NCI-H1417 (cell line): ENCODE measurements at places on chromosomes 7 and 10.
A peak's percentile ranks its signal among the peaks of the same experiment; 100 is the strongest.

DNA sequence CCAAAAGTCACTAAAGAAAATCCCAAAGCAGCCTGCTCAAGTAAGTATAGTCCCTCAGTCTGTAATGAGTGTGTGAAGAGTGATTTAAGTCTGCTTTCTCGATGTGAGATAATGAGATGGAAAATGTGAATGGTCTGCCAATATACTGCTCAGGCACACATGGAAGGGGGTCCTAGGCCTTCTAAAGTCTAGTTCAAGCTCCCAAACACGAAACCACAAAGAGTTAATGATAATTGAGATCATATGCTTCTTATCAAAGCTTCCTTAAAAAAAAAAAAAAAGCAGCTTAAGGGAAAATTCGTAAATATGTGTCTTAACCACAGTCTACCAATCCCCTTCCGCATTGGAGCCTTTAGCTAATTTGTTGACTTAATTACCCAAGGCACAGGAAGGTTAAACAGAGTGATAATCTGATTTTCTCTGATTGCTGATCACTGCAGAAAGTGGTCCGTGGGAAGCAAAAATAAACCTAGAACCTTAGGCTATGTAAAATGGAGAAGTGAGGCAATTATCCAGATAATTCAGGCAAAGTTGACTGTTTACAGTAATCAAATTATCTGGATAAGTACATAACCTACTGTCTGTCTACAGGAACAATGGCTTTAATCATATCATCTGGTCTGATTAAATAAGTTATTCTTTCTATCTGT lies 172.9 kb downstream of the MBL2 start:
- DNase-seq: no peak

DNA sequence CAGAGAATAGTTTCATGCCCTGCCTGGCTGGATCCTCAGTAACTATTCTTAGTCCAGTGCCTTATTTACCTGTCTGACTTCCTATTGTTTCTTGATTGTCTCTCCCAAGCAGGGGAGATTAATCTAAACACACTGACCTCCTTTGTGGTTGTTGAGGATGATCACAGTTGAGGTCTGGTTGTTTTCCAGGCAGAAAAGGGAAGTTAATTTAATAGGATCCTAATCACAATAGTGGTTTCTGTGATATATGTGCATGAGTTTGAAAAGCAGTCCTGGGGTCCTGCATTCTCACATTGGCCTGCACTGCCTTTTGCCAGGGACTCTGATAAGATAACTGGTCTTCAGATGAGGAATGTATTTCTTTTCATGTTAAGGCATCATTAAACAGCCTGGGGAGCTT lies 130.1 kb downstream of the SND1 start:
- DNase-seq: no peak

GRCh38 chr10:75353183-75353582 lies 48.4 kb downstream of the ZNF503 start:
- DNase-seq: no peak

DNA sequence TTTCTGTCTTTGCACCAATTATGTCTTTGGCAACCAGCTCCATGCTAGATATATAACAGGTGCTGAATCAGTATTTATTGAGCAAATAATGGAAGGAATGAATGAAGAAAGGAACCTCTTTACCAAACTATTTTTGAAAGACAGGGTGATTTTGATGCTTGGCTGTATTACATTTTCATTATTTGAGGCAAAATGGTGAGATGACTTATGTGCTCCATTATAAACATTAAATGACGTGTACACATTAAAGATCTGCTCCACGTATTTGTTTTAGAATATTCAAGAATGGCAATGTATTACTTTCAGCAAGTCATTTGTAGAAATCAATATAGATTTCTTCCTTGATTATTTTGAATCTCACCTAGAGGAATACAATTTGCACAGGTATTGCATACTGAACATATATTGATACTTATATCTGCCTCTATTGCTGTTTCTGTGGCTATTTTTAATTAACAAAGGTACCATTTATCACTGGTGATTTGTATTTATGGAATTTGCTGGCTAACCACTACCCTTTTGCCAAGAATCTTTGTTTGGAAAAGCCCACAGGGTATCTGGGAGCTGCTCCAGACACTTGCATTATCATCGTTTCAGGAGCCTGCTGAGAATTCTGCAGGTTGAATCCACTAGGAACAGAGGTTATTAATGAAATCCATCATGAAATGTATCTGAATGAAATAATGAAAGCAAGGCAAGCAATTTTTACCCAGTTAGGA lies 92.2 kb downstream of the SEMA3C start:
- DNase-seq: no peak

DNA sequence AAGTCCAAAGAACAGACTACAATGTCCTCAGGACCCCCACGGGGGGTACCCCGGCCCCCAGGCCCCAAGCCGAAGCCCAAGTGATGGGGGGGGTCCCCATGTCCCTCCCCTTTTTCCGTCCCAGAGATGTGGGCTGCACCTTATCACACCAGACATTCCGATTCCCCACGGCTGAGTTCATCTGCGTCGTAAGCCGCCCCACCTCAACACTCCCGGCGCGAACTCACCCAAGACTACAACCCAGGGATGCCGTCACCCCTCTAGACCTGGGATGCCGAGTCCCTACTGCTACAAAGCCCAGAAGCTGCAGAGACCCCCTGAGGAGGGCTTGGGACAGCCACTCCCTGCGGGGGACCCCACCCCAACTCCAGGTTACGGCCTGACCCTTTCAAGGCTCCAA lies 14.5 kb downstream of the PDGFA start:
- no peak for DNase-seq

- no peak for DNase-seq
These were observed 53.8 kb downstream of the TMEM26 start for GRCh38 chr10:61399406-61399805.

DNA sequence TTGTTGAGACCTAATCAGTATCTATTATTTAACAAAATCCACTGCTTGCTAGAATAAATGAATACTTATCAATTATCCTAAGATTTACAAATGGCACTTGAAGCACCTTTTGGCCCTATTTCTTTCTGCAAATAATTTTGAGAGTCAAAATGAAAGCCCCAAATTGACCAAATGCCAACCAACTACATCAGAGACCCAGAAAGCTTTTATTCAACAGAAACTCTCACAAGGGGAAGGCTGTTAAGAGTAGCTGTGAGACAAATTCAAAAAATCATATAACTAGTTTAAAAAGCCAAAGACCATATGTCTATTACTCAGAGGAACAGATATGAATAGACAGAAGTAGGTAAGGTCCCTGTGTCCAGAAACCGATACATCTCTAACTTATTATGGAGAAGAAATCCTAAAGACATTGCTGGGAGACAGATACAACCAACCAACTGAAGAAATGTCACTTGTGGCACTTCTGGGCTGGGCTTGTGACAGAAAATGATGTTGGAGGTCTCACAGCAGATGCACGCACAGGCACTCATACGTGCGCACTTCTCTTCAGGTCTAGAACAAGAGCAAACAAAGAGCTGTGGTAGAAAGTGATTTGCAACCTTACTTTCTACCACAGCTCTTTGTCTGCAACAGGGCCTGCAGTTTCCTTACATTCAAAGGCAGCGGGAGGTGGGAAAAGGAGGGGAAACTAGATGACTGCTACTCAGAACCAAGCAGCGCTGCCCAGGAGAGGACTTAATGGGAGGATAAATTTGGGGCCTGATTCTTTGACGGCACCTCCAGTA lies 58.6 kb upstream of the KCNIP2 start:
- DNase-seq: peak; percentile 72

GRCh38 chr7:24701261-24702235 lies 55.7 kb downstream of the GSDME start:
- peak; percentile 54 for DNase-seq

DNA sequence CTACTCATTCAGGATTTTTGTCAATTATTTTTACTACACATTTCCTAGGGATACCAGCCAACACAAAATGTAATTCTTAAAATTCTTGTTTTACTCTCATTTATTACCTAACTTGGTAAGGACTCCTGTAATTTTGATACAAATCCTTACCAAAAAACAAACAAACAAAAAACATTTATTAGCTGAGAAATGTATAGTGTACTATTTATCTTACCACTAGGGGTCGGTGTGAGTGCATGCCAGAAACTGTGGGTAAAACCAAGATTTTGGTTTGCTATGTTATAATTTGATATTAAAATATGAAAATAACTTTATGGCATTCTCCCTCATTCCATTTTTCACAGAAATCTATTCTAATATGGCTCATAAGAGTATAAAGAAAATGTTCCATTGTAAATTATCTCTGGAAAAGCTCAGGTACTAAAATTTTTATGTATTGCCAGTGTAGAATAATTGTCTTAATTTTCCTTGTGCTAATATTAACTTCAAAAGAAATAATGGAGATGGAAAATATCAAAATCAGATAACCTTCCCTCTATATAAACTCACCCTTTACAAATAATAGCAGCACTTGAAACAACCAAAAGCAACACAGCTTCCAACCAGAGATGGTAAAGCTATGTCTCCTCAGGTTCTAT lies 290.8 kb upstream of the PCDH15 start:
- DNase-seq: no peak

DNA sequence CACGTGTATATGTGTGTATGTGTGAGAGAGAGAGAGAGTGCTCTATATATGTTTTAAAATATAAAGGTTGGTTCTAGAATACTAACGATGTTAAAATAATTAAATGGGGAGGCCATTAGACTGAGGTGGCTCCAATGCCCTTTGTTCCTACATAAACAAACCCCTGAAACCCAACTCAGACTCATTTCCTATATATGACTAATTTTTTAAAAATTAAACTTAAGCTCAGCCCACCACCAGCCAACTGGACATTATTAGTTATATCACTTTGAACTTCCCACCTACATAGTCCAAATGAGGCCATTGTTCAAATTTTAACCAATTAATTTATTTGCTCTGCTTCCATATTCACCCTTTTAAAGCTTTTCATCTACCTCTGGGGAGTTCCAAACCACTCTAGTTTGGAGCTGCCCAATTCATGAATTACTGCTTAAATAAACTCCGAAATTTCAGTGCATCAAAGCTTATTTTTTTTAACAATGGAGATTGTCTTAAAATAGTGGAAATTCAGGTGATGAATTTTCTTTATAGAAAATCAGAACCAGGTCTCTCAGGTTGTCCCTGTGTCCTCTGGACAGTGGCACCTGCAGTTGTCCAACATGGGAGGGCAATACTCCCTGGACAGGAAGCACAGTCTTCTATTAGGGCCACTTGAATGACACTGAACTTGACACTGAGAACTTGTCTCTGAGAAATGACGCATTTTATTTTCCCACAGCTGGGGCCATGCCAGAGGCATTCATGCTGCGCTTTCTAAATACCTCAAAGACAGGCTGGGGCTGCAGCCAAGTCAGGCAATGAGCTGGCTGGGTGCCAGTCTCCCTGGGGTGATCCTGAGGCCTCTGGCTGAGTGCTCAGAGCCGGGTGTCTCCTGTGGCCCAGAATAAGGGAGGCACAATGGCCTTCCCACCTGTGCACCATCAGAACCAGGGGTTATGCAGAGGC lies 109.5 kb upstream of the TMEM72 start:
- peak; percentile 46 for DNase-seq

DNA sequence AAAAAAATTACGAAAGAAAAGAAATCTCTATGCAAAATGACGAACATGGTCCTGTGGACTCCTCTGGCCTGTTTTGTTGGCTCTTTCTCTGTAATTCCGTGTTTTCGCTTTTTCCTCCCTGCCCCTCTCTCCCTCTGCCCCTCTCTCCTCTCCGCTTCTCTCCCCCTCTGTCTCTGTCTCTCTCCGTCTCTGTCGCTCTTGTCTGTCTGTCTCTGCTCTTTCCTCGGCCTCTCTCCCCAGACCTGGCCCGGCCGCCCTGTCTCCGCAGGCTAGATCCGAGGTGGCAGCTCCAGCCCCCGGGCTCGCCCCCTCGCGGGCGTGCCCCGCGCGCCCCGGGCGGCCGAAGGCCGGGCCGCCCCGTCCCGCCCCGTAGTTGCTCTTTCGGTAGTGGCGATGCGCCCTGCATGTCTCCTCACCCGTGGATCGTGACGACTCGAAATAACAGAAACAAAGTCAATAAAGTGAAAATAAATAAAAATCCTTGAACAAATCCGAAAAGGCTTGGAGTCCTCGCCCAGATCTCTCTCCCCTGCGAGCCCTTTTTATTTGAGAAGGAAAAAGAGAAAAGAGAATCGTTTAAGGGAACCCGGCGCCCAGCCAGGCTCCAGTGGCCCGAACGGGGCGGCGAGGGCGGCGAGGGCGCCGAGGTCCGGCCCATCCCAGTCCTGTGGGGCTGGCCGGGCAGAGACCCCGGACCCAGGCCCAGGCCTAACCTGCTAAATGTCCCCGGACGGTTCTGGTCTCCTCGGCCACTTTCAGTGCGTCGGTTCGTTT lies 83.5 kb upstream of the SLF2 start:
- DNase-seq: no peak

DNA sequence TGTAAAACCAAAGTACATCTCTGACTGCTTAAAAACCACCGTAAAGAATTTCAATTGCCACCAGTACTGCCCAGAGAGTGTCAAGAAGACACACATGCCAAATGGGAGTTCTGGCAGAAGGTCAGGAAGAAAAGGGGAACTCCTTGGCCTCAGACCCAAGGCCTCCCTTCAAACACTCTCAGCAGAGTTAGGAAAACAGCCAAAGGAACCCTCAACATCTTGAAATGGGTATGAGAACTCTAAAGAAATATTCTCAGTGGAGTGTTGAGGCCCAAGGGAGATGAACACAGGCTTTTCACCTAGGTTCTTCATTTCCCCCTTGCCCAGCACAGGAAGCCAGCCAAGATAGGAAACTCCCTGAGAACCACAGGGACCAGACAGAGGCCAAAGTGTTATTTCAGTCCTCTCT lies 96.1 kb upstream of the ASAH2 start:
- no peak for DNase-seq

- no peak for DNase-seq
These were observed 166.2 kb downstream of the PDE1C start for GRCh38 chr7:31903962-31904361.

DNA sequence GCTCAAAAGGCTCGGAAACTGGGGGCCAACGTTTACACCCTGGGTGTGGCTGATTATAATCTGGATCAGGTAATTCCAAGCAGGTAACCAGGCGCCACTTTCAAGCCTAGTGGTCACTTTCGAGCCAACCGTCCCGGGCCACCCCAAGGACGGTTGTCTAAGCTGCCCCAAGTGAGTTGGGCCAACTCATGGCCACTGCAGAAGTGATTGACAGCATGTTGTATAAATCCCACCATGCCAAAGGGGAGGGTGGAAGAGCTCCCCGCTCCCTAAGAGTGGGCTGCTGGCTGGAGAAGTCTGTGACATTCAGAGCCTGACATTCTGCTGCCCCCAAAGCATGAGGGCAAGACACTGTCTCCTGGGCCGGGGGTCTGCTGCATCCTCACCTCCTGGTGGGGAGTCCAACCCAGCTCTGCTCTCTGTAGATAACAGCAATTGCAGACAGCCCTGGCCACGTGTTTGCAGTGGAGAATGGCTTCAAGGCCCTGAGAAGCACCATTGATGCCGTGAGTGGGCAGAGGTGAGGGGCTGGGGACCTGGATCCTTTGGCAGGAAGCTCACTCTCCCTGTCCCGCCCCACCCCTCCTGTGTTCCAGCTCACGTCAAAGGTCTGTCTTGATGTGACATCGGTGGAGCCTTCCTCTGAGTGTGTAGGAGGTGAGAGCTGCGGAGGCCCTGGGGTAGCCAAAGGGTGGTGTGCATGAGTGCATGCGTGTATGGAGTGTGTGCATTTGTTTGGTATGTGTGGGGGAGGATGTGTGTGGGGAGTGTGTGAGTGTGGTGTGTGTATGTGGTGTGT lies 10.8 kb downstream of the ANTXRL start:
- DNase-seq: no peak
